ENCODE measurements at places on chromosomes 1 and 21.
A peak's percentile ranks its signal among the peaks of the same experiment; 100 is the strongest.

DNA sequence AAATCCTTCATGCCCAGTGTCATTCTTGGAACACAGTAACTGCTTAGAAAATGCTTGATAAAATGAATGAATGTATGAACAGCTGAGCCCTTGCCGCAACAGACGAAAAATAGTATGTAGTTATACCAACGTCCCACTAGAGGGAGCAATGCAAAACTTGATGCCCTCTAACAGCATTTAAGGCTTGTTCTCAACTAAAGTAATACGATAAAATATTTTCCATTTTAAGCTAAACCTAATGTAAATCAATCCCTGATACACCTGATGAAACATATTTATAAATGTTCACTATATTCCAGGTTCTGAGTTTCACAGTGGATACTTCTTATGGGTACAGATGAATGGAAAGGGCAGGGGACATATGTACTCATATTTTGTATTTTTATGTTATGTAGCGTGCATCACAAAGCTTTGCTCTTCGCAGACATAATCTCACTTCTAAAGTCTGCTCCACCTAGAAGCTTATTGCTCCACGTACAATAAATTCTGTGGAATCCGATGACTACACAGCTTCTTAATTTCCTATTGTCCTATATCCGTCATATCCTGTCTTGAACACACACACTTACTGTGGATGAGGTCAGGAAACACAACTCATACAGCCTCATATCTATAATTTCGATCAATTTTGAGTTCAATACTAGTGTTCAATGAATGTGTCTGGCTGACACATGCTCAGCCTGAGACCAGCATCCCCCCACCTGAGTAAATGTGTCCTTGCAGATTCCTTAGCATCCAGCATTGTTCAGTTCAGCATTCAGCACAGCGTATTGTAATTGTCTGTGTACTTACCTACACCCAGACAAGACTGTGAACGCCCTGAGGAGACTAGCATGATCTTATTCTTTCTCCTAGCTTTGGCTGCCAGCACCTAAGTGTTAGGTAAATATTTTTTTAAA is 4.4 kb upstream of the UTP25 start:
- DNase-seq, result no peak

DNA sequence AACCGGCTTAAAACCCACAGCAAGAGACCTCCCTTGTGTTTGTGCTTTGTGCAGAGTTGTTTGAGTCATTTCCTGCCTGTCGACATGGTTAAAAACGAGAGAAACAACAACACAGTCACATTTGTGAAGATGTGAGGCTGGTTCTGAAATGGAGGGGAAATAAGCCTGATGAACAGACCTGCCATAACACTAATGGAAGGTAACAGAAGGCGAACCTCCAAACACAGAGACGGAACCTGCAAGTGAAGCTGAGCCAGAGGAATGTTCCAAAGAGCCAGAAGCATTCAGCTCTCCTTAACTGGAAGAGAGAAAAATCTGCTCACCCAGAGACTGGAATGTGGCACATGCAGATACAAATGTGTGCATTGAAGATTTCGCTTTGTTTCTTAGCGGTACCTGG is 53.2 kb upstream of the RAVER2 start:
- no peak for DNase-seq

GRCh38 chr1:31792116-31792515 is 23.7 kb downstream of the SPOCD1 start:
- peak; percentile 14 for DNase-seq

DNA sequence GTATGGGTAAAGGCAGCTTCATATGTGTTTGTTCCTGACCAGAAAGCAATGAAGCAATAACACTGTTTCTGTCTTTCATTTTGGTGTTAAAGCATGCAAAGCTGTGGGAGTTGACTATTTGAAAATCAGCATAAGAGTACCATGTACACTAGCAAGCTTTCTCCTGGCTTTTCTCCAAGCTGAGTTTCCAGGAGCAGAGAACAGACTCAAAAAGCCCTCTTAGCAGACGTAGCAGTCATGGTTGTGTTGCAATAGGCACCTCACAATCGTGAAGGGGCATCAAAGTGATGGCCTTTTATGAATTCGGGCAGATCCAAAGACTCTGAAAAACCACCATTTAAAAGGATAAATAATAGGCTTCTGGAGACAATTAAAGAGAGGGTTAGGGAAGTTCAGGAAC is 159.7 kb downstream of the PTGER3 start:
- DNase-seq, result no peak

DNA sequence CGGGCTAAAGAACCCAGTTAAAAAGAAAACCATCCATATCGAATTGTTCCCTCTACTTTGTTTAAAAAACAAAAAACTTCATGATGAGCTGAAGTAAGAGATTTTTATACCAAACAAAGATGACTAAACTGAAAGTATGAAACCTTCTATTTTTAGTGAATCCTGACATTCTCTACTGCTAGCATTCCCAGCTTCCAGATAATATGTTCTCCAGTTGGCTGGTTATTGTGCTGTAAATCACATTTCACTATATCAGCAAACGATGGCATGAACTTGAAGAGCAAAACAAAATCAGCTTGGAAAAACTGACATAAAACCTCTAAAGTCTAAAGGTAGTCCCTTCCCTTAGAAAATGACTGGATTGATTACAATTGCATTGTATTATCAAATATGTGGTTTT is 68.1 kb upstream of the APP start:
- no peak for DNase-seq

DNA sequence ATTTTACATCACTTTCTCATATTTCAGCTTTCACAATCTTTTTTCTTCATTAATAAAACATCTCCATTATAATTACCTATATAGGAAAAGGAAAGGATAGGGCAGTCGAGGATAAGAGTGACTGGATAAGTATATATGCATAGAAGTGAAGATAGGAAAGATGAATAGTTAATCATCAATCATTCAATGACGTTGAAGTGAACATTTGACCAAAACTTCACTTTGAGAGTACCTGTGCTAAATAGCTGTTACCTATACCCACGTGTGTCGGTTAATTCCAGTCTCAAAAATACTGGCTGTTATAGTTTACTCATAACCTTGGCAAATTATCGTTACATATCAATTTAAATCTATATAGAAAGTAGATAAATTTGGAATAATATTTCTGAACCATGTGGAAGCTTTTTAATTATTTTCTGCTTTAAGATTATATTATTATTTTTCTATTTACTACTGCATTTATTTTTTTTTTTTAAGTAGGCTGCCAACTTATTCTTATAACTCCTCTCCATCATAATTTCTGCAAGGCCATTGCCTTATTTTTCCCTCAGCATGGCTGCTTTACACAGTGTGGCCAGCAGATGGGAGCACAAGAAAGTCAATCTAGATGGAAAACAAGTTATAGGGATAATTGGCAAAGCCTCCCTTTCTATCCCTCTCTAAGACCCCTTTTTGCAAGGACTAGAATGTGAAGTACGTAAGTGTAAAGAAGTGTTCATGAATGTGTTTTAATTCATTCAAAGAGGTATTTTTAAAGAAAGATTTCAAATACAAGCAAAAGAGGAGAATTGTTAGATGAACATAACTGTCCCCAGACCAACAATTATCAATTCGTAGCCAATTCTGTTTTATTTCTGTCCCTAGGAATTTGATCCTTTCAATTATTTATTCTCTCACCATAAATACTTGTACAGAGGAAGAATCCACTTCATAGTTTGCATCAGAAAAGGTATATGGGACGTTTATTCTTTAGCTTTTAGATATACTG is 290.4 kb downstream of the KCNT2 start:
- DNase-seq, result no peak

GRCh38 chr1:54331843-54332463 is 74.2 kb downstream of the SSBP3 start:
- no peak for DNase-seq

DNA sequence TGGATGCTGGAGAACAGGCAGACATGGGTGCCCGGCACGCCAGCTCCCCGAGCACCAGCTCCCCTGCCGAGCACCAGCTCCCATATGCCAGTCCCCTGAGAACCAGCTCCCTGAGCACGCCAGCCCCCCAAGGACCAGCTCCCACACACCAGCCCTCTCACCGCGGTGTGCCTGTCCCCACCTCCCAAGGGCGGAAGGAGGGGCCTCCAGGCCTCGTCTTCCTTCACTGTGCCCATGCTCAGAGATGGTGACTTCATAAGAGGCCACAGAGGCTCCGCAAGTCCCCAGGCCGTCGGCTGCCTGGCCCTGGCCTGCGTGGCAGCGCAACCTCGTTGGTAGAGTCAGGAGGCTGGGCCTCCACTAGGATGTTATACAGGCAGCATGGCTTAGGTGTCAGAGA is 69.1 kb downstream of the AGPAT3 start:
- DNase-seq, result no peak

- DNase-seq, result no peak
These were observed 79.5 kb downstream of the LRRC8D start for GRCh38 chr1:89900323-89900722.

DNA sequence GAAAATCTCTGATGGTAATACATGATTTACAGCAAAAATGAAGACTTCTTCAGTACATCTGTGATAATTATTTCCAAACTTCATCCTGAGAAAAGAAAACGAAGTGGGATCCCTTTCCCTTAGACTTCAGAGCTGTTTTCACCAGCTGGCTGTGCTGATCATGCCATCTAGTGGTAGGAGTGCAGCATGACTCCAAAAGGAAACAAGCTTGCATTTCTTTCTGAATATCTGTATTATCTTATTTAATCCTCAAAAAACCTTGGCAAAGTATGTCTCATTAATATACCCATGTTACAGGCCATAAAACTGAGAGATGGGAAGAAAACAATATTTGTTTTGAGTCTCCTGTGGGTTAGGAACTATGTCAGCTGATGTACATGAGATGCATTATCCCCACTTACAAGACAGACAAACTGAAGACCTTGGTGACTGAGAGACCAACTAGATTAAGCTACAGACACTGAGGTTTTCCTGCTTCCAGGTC is 9.8 kb upstream of the GJA8 start:
- no peak for DNase-seq

DNA sequence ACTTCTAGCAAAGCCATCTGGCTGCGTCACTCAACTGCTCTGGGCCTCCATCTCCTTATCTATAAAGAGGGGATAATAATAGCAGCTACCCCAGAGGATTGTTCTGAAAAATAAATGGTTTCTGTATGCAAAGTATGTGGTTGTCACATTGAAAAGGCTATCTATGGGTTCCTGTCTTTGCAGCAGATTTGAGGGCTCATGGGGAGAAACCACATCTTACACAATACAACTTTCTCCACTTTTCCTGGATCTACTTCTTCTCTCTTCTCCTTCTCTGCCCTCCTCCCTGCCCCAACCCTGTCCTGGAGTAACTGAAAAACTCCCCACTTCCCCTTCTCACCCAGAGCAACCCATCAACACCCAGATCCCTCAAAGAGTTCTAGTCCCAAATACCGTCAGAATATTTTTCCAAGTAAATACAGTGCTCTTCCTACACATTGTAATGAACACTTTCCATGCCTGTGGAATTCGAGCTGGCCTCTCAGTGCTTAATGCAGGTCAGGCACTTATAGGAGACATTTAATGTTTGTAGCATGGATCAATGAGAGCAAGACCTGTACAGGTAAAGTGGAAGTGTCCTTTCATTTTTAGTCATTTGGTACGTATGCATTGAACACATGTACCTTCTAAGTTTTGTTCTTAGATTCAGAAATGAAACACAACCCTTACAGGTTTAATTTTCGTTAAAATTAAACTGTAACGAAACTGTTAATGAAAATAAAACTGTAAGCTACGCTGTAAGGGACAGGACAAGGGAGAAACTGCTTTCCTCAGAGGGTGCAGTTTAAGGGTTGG is 131.9 kb downstream of the AK5 start:
- DNase-seq, result no peak

GRCh38 chr1:35968396-35968795 is 37.5 kb downstream of the AGO3 start:
- no peak for DNase-seq

DNA sequence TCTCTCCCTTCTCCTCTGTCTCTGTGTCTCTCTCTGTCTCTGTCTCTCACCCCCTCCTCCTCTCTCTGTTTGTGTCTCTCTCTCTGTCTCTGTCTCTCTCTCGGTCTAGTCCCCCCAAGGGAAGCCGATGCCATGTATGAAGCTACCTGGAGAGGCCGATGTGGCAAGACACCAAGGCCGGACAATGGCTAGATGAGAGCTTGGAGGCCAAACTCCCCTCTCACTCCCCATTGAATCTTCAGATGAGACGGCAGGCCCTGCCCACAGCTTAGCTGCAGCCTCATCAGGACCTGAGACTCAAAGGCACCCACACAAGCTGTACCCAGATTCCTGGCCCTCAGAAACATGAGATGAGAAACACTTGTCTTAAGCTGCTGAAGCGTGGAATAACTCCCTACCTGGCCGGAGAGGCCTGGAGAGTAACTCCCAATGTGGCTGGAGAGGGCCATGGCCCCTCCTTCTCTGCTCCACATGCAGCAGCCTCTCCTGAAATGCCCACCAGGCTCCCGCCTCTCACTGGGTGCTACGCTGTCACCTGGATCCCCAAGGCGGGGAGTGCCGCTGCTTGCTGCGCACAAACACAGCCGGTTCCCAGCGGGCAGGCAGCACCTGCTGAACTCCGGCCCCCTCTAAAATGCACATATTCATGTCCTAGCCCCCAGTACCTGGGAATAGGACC is 7.8 kb upstream of the ACTRT2 start:
- no peak for DNase-seq

DNA sequence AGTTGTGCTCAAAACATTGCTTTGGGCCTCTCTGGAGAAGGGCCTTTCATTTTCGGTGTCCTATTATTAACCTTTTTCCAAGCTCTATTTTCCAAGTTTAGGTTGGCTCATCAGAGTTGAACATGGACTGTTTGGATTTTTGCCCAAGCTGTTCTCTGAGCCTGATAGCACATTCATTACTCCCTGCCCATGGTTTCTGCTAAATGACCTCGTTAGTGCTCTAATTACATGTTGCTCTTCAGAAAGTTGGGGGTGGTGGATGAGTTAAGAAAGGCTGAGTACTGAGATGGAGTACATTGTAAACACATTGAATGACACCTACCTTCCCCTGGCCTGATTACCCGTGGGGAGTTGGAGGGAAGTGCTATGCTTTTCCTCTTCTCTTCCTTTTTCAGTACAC is 38.9 kb downstream of the LMO4 start:
- DNase-seq, result no peak

- no peak for DNase-seq
These were observed 86.2 kb upstream of the SAMSN1 start for GRCh38 chr21:14632359-14632758.

- no peak for DNase-seq
These were observed 13.8 kb downstream of the UBE4B start for GRCh38 chr1:10046356-10047085.

GRCh38 chr1:175067362-175068106 is at the start of gene TNN:
Gene TNN (plus strand): TSS chr1:175067833. CDS start chr1:175077419, 9,586 bp downstream.
- DNase-seq, result no peak
